GM23248 (cell line): ENCODE measurements at places on chromosomes 16 and 17. TPM values are rescaled to one million over a fixed set of nuclear protein-coding genes. Genes with fewer than 3 reads are reported as not detected.

DNA sequence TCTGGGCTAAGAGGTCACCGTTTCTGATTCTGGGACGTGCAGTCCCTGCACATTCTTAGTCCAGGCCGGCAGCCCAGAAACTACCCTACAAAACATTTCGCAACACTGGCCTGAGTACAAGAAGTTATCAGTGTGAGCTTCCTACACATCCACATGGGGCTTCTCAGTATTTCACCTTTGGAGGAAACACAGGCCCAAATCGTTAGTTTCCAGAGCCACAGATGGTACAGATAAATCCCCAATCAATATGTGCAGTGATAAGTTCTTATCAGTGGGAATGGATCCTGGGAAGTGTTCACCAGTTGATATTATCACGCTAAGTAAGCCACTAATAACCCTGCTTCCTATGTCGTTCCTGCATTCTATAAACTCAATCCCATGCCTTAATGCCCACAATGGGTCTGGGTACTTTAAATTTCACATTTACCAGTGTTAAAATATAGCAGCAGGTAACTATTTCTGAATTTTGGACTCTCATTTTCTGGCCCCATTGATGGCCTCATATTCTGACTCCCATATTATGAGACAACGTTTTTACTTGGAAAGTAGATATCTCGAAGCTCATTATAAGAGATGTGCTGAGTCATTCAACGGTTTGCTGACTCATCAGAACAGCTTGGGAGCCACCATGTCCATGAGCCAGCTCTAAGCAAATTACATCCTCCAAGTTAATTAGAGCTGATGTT is 370.2 kb upstream of the MAF start:
- DNase-seq, result peak; percentile 3

- DNase-seq, result no peak
These were observed 40.6 kb upstream of the CDH8 start for GRCh38 chr16:62076886-62077285.

DNA sequence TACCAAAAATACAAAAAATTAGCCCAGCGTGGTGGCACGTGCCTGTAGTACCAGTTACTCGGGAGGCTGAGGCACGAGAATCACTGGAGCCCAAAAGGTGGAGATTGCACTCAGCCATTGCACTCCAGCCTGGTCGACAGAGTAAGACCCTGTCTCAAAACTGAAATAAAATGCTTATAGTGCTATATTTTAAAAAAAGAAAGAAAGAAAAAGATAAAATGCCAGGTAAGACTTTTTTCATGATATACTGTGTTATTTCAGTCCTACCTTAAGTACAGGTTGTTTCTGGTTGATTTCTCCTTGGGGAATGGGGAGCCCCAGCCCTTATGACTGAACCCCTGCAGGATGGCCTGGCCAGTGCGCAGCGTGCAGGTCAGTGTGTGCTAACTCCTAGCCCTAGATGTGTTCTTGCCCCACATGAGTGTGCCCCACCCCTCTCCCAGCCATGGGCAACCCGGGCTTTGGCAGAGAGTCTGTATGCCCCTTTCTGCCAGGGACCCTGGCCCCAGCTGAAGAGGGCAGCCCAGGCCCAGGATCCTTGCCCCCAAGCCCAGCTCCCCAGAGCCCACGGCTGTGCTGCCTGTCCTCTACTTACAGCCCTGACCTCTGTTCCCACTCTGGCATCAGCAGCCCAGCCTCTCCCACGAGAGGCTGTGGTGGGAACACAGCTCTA is 1.3 kb downstream of the CNGB1 start:
- no peak for DNase-seq

The TTYH2 gene
- 2.4 TPM in 1 of 2 replicates, not detected in the other for total RNA-seq

The KRT40 gene
- total RNA-seq, result not detected in 2 replicates

DNA sequence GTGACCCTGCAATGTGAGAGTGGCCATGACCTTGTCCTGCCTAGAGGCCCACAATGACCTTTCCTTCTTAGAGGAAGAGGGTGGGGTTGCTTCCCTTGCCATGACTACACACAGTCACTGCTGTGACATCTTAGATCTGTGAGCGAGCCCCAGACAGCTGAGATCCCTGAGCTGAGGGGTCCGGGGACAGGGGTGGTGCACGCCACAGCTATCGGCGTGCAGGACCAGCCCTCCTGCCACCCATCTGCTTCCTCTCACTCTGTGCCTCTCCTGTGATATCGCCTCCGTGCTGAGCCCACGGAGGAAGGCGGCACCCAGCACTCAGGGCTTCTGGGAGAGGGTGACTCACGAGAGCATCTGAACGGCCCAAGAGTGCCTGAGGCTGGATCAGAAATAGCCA is 35.2 kb downstream of the KIAA0513 start:
- no peak for DNase-seq

DNA sequence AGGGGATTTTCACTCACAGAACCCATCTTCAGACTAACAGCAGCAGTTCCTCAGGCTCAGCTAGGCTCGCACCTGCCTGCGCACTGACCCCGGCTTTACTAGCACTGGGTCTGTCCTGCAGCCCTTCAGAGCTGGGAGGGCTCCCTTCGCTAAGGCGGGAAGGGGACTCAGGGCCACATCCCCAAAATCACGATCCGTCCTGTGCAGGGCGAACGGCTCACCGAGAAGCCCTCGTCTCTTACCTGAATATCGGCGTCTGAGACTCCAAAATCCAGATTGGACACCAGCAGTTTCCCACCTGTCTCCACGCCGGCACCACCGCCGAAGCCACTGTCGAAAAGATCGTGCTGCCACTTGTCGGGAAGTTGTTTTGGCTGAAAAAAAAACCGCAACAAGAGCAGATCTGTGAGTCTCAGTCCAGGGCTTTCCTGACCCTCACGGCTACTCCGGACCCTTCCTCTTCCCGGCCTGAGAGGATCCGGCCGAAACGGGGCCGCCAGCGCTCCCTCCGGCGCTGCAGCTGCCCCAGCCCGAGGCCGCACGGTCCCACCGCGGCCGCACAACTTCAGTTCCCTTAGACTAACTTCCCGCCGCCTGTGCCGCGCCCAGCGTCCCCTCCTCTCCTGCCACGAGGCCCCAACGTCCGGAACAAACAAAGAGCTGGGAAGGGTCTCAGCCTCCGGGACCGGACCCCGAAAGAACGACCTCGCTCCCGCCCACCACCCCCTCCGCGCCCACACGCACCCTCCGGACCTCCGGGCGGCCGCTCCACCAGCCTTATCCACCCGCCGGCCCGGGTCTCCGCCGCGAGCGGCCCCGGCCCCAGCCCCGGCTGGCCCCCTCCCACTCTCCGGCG is 711 bp downstream of the ALYREF start:
- peak; percentile 58 for DNase-seq

DNA sequence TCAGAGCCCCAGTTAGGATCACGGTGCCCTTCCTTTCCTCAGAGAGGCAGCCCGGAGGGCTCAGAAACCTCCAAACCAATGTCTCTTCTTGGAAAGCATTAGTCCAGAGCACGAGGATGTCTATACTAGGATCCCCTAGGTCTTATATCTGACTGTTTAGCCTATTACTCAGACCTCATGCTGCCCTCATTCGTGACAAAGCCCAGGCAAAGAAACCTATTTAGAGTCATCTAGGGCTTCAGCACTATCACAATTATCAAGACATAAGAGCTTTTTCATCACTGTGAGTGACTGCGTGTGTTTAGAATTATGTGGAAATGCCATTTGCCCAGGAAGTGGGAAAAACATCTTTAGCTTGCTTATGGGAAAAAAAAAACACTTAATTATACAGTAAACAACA is 159.8 kb upstream of the NOL11 start:
- DNase-seq, result peak; percentile 77

The C16orf54 gene
- total RNA-seq, result not detected in 2 replicates

- no peak for DNase-seq
These were observed 19.7 kb upstream of the INTS2 start for GRCh38 chr17:61947367-61948078.

The ACACA gene
- total RNA-seq, result 21.9 and 38.3 TPM in 2 replicates

DNA sequence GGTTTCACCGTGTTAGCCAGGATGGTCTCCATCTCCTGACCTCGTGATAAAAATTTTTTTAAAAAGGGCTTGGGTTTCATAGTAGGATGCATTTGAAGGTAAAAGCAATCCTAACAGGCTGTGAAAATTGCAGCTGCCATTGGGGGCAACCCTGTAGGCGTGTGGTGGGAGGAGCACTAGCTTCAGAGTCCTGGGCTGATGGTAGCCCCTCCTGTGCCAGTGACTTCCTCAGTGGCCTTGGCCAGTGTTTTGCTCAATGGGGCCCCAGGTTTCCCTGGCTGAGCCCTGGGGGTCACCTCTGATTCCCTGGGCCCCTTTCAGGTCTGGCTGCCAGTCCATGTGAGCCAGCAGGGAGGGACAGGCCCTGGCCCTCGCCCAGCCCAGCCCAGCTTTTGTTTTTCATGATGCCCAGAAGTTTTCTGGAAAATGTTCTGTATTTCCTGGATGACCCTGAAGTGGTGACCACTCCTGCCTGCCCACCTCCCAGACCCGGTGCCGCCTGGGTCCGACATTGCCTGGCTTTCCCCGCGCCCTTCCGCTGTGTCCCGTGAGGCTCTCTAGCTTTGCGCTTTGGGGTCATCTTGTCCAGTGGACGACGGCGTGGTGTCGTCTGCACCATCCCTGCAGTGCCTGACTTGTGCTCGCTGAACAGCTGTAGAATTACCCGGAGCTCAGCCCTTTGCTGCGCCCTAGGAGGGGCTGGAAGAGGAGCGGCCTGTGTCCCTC is 9.4 kb downstream of the MGRN1 start:
- DNase-seq, result no peak

GRCh38 chr17:35708951-35709350 is 22.5 kb upstream of the RASL10B start:
- no peak for DNase-seq

DNA sequence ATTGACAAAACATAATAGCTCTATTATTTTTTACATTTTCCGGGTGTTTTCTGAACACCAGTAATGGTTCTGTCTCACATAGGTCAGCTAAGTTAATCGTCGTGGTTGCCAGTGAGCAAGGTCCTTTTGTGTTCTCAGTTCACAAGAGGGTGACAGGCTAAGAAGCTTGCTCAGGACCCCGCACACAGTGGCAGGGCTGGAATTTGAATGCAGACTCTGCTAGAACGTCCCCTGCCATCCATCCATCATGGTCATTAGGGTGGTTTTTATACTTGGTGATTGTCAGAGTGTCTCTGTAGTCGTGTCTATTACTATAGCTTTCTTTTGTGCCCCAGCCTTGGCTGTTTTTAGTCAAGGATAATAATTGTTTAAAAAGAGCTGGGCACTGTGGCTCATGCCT is 176.2 kb downstream of the SNX29 start:
- no peak for DNase-seq

The PRDM7 gene
- total RNA-seq, result not detected in 2 replicates

The SKAP1 gene
- not detected in 2 replicates for total RNA-seq

- DNase-seq, result no peak
These were observed 144.8 kb upstream of the CCL2 start for GRCh38 chr17:34110315-34110714.

DNA sequence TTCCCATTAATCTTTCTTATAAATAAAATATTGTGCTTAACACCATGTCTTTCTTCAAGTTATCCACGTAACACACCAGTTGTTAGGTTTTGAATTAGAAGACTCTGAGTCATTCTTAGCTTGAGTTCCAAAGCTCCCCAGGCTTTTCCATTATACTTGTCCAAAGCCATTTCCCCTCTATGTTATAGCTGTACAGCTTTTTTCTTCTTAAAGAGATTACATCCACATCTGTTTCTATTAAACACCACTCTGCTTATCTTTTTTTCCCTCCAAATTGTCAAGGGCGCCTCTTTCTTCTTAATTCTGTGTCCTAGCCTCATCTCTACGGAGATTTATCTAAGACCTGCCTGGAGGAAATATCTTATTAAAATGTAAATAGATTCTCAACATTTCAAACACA is 139.4 kb upstream of the CPHXL start:
- no peak for DNase-seq

The HSD17B2 gene
- not detected in 2 replicates for total RNA-seq

GRCh38 chr16:86966777-86967176 is 350.4 kb downstream of the C16orf95 start:
- no peak for DNase-seq

- DNase-seq, result no peak
These were observed 6.3 kb downstream of the KDM8 start for GRCh38 chr16:27209591-27209990.

DNA sequence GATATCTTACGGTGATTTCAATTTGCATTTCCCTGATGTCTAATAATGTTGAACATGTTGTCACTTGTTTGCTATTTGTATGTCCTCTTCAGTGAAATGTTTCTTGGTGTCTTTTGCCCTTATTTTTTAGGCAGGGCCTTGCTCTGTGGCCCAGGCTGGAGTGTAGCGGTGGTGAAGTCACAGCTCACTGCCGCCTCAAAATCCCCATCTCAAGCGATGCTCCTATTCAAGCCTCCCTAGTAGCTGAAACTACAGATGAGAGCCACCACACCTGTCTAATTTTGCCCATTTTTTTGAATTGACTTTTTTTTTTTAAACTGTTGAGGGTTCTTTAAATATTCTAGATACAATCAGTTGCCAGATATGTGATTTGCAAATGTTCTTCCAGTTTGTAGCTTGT is 8.3 kb downstream of the UBE2G1 start:
- no peak for DNase-seq

The CCL5 gene
- total RNA-seq, result not detected in 2 replicates

The PRAC1 gene
- not detected in 2 replicates for total RNA-seq

DNA sequence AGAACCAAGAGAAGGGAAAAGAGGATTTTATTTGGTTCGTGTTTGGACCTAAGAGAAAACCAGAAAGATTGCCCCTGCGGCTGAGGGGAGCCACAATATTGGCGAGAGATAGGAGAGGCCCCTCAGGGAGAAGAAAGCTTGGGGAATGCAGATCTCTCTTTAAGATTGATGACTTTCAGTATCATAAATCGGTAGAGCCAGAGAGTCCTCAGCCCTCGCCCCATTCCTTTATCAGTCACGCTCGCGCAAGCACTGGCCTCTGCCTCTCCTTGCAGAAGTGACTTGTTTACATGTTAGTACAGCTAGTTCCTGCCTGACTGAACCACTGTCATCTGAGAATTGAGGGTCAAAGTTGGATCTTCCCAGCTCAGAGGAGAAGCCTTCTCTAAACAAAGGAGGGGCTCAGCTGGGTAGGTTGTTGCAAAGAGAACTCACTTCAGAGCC is 21.5 kb upstream of the KRT19 start:
- DNase-seq, result no peak

GRCh38 chr17:32672711-32673110 is 185.9 kb downstream of the CDK5R1 start:
- no peak for DNase-seq

The CCDC78 gene
- 1.0 and 9.5 TPM in 2 replicates for total RNA-seq

- DNase-seq, result no peak
These were observed 797 bp downstream of the GRB7 start for GRCh38 chr17:39738568-39738901.

DNA sequence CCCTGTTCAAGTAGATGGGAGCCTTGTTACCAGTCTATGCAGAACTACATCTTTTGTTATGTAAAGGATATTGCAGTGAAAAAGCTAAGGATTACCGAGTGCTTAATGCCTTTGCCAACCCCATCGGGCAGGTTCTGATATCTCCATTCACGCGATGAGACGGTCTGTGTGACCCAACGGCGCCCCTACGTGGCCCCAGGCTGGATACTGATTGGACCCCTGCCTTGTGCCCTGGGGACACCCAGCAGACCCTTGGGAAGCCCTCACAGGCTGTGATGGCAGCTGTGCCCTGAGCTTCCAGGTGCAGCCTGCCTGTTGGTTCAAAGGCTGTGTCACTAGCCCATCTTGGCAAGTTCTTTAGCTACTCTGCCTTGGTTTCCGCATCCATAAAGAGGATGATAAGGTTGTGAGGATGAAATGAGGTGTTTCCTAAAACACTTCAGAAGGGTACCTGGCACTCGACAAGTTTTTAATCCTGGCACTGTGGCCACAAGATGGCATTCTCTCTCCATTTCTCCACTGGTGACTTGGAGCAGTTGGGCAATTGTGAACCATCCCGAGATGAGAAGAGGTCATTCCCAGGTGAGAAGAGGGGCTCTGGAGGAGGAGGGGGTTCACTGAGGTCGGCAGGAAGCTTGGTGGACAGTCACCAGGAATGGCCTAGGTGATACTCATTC is 33.6 kb downstream of the HAPSTR1 start:
- no peak for DNase-seq

GRCh38 chr17:6690641-6691040 is 22.5 kb downstream of the SLC13A5 start:
- DNase-seq, result no peak
